Peyer's patch (tissue), 4 donors: ENCODE measurements at places on chromosomes 16 and 17. TPM values are rescaled to one million over a fixed set of nuclear protein-coding genes. Genes with fewer than 3 reads are reported as not detected.

DNA sequence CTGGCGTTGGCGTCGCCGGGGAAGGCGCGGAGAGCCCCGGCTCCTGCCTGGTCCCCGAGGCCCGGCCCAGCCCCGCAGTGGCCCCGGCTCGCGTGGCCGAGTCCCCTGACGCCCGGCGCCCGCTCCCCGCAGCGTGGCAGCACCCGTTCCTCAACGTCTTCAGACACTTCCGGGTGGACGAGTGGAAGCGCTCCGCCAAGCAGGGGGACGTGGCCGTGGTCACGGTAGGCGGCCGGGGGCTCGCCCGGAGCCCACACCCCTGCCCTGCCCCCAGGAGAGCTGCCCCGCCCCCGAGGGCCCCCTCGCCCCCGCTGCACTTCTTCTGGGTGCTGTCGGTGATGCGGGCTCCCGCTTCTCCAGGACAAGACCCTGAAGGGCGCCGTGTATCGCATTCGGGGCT is 466 bp downstream of the WDR90 start:
- H3K27me3 ChIP-seq: no peaks in the 10 kb centered on the region
- peak overlapping the region; percentile 95 for H3K27ac ChIP-seq
- DNase-seq: no peak
- H3K4me1 ChIP-seq: peaks cover 27% of the 10 kb centered on the region

KRT12 gene
- total RNA-seq: 18.2 TPM

NACA2 gene
- total RNA-seq: not detected

DNA sequence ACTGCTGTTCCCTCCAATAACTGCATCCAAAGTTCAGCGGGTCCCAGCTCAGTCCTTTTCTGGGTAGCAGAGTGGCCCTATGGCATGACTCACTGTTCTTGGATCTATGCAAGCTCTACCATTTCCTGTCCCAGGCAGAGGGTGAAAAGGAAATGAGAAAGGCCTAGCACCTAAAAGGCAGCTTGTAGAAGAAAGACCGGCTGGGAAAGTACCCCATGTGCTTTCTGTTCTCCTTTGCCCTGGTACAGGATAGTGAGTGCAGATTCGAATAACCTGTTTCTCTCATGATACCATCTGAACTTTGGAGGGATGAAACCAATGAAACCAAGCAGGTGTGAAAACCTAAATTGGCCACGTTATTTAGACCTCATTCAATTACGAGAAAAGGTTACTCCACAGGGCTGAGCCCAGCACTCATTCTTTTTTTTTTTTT is 12.7 kb upstream of the HASPIN start:
- no peak overlapping the region for H3K4me3 ChIP-seq
- DNase-seq: no peak
- peak overlapping the region; percentile 25 for H3K27ac ChIP-seq
- no peaks in the 10 kb centered on the region for H3K27me3 ChIP-seq

GRCh38 chr17:58304750-58305486 is 23.7 kb downstream of the TSPOAP1 start:
- H3K36me3 ChIP-seq: no peaks in the 10 kb centered on the region
- no peak overlapping the region for H3K4me3 ChIP-seq
- H3K27me3 ChIP-seq: no peaks in the 10 kb centered on the region
- H3K4me1 ChIP-seq: no peaks in the 10 kb centered on the region

GRCh38 chr16:81746566-81746965 is 32.5 kb upstream of the PLCG2 start:
- no peak overlapping the region for H3K27ac ChIP-seq
- peak overlapping the region; percentile 48 for H3K4me3 ChIP-seq
- no peaks in the 10 kb centered on the region for H3K27me3 ChIP-seq
- DNase-seq: no peak

CRYBA1 gene
- total RNA-seq: not detected

ACE gene
- 999 TPM for total RNA-seq

SYNGR2 gene
- 74.9 TPM for total RNA-seq

- no peak overlapping the region for H3K4me3 ChIP-seq
- no peaks in the 10 kb centered on the region for H3K36me3 ChIP-seq
- H3K27ac ChIP-seq: no peak overlapping the region
- H3K4me1 ChIP-seq: peaks cover 3% of the 10 kb centered on the region
Measured at GRCh38 chr16:4402439-4403132, 13.8 kb downstream of the CORO7 start.

GRCh38 chr17:55160501-55160900 is 104.3 kb upstream of the HLF start:
- H3K27me3 ChIP-seq: no peaks in the 10 kb centered on the region
- H3K4me1 ChIP-seq: no peaks in the 10 kb centered on the region
- no peak overlapping the region for H3K4me3 ChIP-seq

DNA sequence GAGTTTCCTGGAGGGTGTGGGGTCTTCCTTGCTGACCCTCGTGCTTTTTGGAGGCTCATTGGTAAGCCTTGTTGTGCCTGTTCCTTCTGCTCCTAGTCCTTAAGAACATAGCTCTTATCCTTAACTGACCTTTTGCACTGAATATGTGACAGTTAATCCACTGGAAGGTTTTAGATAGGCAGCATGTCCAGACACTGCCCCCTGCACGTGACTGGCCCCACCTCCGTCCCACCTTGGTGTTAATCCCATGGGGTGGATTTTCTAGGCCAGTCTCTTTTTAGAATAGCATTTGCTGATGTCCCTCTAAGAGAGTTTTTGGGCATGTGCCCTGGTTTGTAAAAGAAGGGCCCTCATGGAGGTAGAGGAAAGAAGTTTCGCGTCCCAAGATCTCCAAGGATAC is 58.3 kb downstream of the RBFOX1 start:
- no peak overlapping the region for H3K27ac ChIP-seq
- H3K36me3 ChIP-seq: no peaks in the 10 kb centered on the region
- H3K4me1 ChIP-seq: no peaks in the 10 kb centered on the region
- no peak overlapping the region for H3K4me3 ChIP-seq
- no peak for DNase-seq

- no peak for DNase-seq
- no peak overlapping the region for H3K27ac ChIP-seq
- H3K4me3 ChIP-seq: no peak overlapping the region
Measured at GRCh38 chr17:74920642-74921025, 2.4 kb downstream of the USH1G start.

- H3K36me3 ChIP-seq: no peaks in the 10 kb centered on the region
- no peaks in the 10 kb centered on the region for H3K27me3 ChIP-seq
- no peak overlapping the region for H3K27ac ChIP-seq
- no peaks in the 10 kb centered on the region for H3K4me1 ChIP-seq
Measured at GRCh38 chr17:49015179-49015923, 18.2 kb downstream of the IGF2BP1 start.

GRCh38 chr16:77666771-77667170 is 55.5 kb upstream of the NUDT7 start:
- H3K27me3 ChIP-seq: no peaks in the 10 kb centered on the region
- no peak for DNase-seq
- H3K4me3 ChIP-seq: no peak overlapping the region
- no peak overlapping the region for H3K27ac ChIP-seq
- H3K36me3 ChIP-seq: no peaks in the 10 kb centered on the region
- no peaks in the 10 kb centered on the region for H3K4me1 ChIP-seq

- H3K4me1 ChIP-seq: no peaks in the 10 kb centered on the region
- DNase-seq: no peak
- no peaks in the 10 kb centered on the region for H3K27me3 ChIP-seq
- no peak overlapping the region for H3K4me3 ChIP-seq
- H3K27ac ChIP-seq: no peak overlapping the region
Measured at GRCh38 chr16:25198021-25198420, 18.7 kb upstream of the AQP8 start.

DNA sequence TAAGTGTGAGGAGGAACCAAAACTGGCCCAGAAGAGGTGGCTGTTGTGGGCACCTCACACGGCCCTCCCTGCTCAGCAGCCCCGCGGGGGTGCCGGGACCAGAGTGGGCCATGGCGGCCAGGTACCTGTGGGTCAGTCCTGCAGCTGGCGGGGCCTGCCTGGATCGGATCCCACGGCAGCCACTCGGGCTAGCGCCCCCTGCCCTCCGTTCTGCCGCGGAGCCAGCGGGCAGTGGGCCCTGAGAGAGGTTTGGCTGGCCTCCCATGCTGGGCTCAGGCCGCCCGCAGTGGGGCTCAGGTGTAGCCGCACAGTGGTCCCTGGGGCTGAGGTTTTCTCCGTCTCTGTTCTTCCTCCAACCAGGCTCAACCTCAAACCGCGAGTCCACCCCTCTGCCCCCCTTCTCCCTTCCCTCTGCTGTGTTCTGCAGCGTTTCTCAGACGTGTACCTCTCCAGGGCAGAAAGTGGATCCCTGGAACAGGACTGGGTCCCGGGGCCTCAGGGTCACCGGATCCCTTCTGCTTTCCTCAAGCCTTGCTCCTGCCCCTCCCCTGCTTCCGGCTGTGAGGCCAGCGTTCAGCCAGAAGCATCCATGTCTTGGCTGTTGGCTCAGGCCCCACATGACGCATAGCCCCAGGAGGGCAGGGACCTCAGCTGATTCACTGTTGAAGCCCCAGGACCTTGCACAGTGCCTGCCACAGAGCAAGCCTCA is 28.6 kb upstream of the ITGA3 start:
- H3K27ac ChIP-seq: peak overlapping the region; percentile 33
- peak overlapping the region; percentile 29 for H3K4me3 ChIP-seq
- H3K27me3 ChIP-seq: no peaks in the 10 kb centered on the region
- H3K36me3 ChIP-seq: no peaks in the 10 kb centered on the region
- no peaks in the 10 kb centered on the region for H3K4me1 ChIP-seq
- DNase-seq: no peak

OMG gene
- total RNA-seq: not detected

- peak; percentile 83 for DNase-seq
- no peaks in the 10 kb centered on the region for H3K4me1 ChIP-seq
- peak overlapping the region; percentile 36 for H3K27ac ChIP-seq
- H3K36me3 ChIP-seq: peaks cover 19% of the 10 kb centered on the region
- no peaks in the 10 kb centered on the region for H3K27me3 ChIP-seq
Measured at GRCh38 chr16:16021988-16022682, 72.7 kb downstream of the ABCC1 start.

- peaks cover 54% of the 10 kb centered on the region for H3K27me3 ChIP-seq
- H3K36me3 ChIP-seq: no peaks in the 10 kb centered on the region
- peak overlapping the region; percentile 92 for H3K27ac ChIP-seq
- peaks cover 47% of the 10 kb centered on the region for H3K4me1 ChIP-seq
Measured at GRCh38 chr17:79796444-79796762, 474 bp downstream of the CBX8 start.

DNA sequence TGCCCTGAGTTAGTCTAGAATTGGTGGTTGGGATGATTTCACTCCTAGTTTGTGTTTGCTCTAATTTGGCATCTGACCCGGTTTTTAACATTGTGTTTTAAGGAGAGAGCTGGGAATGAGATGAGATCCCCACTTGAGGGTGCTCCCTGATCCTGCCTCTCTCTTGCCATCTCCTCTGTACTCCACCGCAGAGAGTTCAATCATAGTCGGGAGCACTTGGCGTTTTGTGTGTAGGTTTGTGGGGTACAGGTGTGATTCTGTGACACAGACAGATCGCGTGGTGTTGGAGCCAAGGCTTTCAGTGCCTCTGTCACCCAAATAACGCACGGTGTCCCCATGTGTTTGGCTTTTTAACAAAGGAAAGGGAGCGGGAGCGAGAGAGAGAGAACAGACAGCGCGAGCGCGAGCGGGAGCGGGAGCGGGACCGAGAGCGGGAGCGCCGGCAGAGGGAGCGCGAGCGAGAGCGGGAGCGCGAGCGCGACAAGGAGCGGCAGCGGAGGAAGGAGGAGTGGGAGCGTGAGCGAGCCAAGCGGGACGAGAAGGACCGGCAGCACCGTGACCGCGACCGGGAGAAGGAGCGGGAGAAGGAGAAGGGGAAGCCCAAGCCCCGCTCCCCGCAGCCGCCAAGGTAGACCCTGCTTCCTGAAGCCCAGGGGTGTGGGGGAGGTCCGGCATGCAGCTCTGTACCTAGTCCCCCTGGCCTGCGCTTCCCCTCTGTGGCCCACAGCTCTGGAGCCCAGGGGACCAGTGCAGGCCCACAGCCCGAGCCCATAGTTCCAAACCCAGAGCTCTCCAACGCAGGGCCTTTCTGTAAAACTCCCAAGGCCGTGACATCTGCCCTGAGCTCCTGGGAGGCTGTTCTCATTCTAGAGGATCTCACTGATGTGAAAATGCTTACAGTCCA is 27.2 kb upstream of the IL17C start:
- no peak overlapping the region for H3K4me3 ChIP-seq
- peaks cover 53% of the 10 kb centered on the region for H3K36me3 ChIP-seq
- H3K27me3 ChIP-seq: no peaks in the 10 kb centered on the region

DNA sequence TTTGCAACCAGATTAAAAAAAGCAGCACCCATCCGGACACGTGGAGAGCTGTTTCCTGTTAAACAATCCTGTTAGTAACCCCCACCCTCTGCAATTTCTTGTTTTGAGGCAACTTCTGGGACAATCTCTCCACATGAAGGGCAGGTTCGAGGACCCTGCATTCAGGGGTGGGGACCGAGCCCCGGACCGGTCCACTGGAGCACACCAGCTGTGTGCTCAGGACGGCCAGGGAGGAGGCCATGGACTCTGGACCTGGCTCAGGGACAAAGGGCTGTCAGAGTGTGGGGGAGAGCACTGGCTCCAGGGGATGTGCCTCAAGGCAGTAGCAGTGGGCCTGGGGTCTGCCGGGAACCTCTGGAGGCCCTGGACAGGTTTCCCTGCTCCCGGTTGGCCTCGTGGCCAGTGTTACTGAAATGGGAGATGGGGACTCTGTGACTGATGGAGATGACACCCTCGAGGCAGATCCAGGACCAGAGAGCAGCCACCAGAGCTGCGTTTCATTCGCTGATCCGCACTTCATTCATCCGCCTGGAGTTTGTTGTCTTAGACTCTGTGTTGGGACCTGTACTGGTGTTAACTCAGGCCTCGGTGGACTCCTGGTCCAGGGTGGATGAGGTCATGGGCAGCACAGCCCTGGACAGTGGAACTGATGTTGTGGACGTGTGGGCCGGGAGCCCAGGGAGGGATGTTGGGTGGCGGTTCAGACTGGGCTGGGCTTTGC is 2.9 kb upstream of the CPNE7 start:
- H3K27me3 ChIP-seq: no peaks in the 10 kb centered on the region
- H3K27ac ChIP-seq: no peak overlapping the region
- no peaks in the 10 kb centered on the region for H3K36me3 ChIP-seq

- no peak overlapping the region for H3K27ac ChIP-seq
- no peak for DNase-seq
- no peaks in the 10 kb centered on the region for H3K27me3 ChIP-seq
- no peaks in the 10 kb centered on the region for H3K36me3 ChIP-seq
- no peak overlapping the region for H3K4me3 ChIP-seq
Measured at GRCh38 chr17:55601874-55602364, 90.7 kb upstream of the SMIM36 start.

GRCh38 chr16:57695680-57696069 is 1.1 kb downstream of the DRC7 start:
- H3K4me1 ChIP-seq: no peaks in the 10 kb centered on the region
- H3K27me3 ChIP-seq: no peaks in the 10 kb centered on the region
- H3K4me3 ChIP-seq: no peak overlapping the region
- no peak overlapping the region for H3K27ac ChIP-seq
- DNase-seq: no peak

CDH1 gene
- 424 TPM for total RNA-seq

PRM1 gene
- total RNA-seq: not detected

- H3K4me1 ChIP-seq: no peaks in the 10 kb centered on the region
- no peaks in the 10 kb centered on the region for H3K36me3 ChIP-seq
- DNase-seq: no peak
- no peaks in the 10 kb centered on the region for H3K27me3 ChIP-seq
Measured at GRCh38 chr17:34884597-34884996, 76.7 kb downstream of the CCT6B start.

RHBDL3 gene
- total RNA-seq: 0.28 TPM

- no peaks in the 10 kb centered on the region for H3K27me3 ChIP-seq
- H3K27ac ChIP-seq: no peak overlapping the region
- DNase-seq: peak; percentile 86
- H3K4me1 ChIP-seq: no peaks in the 10 kb centered on the region
- no peak overlapping the region for H3K4me3 ChIP-seq
- H3K36me3 ChIP-seq: no peaks in the 10 kb centered on the region
Measured at GRCh38 chr17:45235416-45236281, 14.0 kb downstream of the FMNL1 start.
